ENCODE measurements at places on chromosomes 7 and 10.
A peak's percentile ranks its signal among the peaks of the same experiment; 100 is the strongest.

DNA sequence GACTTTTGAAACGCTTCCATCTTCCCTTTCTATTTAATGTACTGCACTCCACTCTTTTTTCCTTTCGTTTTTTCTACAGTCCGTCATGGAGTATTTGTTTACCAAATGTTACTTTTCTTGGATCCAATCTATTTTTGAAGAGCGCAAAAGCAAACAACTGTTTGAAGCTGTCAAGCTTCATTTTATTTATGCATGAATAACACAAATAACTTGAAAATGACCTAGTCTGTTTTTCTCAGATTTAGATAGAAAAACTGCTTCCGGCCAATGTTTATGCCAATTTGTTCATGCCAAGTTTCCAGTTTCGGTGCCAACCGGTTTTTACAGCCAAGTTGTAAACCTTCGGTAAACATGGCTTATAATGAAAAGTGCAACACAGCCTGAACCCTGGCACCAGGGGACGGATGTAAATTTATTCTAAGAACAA, 150.9 kb upstream of the KLF6 start:
- DNase-seq, result no peak

- DNase-seq, result no peak
Measured at GRCh38 chr10:11849911-11850310, 26.8 kb downstream of the PROSER2 start.

- no peak for DNase-seq
Measured at GRCh38 chr7:1969459-1970284, 263.1 kb downstream of the MAD1L1 start.

- no peak for DNase-seq
Measured at GRCh38 chr7:30897770-30898169, 13.9 kb upstream of the AQP1 start.

GRCh38 chr7:105623378-105623777, 42.1 kb upstream of the EFCAB10 start:
- no peak for DNase-seq

GRCh38 chr7:99653754-99654153, 26.0 kb downstream of the CYP3A5 start:
- no peak for DNase-seq

DNA sequence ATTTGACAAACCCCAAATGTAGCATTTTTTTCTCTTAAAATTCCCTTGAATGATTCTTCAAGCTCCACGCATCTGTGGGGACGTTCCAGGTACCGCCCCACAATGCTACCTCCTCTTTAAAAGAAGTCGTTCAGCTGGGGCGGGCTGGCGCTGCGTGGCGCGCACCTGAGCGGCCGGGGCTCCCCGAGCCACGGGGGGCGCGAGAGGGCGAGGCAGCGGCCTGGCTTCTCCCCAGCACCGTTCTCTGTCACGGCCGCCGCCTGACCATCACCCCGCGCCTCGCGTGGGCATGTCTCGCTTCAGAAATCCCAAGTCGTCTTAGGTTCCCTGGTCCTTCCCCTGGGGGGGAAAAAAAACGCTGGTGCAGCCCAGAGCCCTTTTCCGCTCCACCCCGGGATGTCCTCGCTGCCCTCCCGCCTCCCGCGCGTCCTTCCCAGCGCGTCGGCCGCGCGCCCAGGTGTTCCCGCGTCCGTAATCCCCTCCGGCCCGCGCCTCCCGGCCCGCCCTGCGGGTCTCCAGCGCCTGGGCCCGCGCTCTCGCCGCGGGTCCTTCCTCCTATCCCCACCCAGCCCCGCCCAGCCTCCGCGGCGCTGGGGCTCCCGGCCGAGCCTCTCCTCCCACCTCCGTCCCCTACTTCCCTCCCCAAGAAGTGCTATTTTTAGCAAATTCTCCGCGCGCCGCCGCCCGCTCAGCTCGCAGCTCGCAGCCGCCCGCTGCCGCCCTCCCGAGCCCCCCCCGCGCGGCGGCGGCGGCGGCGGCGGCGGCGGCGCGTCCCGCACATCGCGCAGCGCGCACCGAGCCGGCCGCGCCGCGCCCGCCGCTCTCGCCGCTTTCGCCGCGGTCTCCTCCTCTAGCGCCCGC, 58.7 kb upstream of the PRPS1L1 start:
- peak; percentile 9 for DNase-seq

DNA sequence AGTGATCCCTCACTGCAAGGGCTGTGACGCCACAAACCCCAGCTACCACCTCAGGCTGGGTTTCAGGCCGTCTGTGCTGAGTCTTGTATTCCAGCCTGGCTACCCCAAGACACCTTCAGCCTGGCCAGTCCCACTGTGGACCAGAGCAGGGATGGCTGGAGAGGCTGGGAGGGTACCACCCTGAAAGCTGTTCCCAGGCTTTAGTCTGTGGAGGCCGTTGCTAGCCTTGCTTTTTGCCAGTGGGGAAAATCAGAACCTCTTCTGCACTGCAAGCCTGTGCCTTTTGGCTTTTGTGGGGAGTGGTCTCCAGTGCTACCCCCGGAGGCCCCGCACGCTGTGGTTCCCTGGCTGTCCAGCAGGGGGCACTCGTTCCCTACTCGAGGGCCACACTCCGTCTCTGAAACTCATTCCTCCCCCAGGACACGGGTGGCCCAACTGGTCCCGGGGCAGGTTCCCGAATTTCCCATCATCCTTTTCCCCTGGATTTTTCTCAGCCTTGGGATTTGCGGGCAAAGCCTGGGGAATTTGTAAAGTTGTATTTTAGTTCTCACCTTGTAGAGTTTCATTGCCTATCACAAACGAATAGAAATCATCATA, 128.4 kb upstream of the BTBD16 start:
- DNase-seq, result no peak

DNA sequence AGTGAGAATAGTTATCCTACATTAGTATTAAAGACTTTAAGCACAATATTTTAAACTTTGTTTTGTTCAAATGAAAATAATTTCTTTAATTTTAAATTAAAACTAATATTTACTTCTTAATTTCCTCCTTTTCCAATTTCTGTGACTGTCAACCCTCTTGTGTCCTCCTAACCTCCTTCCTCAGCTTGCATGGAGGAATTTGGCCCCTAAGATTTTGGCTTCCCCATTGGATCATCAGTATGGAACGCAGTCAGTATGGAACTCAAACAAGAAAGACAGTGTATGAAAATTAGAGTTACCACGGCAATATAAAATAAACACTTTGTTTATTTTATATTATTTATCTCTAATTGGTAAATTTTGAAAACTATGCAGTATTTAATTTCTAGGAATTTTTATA, 91.2 kb downstream of the CYP51A1 start:
- DNase-seq, result no peak

DNA sequence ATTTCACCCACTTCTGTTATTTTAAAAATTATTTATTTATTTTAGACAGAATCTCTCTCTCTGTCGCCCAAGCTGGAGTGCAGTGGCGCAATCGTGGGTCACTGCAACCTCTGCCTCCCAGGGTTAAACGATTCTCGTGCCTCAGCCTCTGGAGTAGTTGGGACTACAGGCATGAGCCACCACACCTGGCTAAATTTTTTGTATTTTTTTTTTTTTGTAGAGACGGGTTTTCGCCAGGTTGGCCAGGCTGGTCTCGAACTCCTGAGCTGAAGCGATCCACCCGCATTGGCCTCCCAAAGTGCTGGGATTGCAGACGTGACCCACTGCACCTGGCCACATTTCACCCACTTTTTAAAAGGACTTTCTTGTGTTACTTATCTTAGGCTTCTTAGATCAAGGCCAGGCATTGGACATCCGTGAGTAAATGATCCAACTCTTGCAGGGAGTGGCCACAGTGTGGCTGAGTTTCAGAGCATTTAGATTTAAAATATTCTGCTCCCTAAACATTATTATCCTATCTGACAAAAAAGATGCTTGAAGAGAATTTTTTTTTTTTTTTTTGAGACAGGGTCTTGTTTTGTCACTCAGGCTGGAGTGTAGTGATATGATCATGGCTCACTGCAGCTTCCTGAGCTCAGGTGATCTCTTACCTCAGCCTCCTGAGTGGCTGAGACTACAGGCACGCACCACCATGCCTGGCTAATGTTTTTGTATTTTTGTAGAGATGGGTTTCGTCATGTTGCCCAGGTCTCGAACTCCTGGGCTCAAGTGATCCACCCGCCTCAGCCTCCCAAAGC, 14.4 kb downstream of the SNX10 start:
- no peak for DNase-seq

- DNase-seq, result no peak
Measured at GRCh38 chr7:16669581-16669980, 23.6 kb downstream of the BZW2 start.

GRCh38 chr10:30697806-30698205, 68.3 kb upstream of the LYZL2 start:
- DNase-seq, result no peak

DNA sequence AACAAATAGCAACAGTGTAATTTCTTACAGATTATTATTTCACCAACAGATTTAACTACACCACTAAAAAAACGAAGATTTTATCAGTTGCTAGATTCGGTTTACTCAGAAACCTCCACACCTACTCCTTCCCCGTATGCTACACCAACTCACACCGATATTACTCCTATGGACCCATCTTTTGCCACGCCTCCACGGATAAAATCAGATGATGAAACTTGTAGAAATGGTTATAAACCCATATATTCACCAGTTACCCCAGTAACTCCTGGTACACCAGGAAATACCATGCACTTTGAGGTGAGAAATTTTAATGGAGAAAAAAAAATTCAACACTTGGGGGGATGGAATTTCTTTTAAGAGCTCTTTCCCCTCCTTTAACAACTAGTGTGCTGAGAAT, 92.5 kb downstream of the KMT2E start:
- DNase-seq, result no peak

DNA sequence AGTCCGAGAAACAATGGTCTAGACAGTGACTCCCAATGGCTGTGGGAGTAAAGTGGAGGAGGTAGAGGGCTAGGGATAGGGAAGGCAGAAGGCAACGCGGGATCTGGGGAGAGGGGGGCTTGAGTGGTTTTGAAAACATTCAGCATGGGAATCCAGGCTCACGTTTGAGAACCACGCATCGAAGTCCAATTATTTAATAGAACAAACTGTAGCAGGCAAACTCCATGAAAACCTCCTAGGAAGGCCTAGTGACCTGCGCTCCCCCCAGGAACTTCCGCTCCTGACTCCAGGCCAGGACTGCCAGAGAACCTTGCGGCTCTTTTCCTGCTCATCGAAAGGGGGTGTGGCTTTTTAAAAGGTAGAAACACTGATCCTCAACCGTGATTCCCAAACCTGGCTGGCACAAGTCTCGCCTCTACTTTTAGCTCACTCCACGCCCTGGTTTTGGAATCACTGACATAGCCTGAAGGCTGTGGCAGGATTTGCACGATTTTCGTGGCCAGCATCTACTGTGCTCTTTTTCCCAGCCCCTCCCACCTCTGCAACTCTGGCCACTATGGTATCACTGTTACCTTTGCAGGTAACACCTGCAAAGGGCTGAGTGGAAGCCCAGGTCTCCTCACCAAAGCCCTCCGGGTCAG, 43.4 kb downstream of the MYOF start:
- DNase-seq, result no peak

- DNase-seq, result no peak
Measured at GRCh38 chr7:17158261-17158660, 140.2 kb upstream of the AHR start.

GRCh38 chr7:135233570-135233969, at the start of gene STRA8:
Gene STRA8 (plus strand): TSS chr7:135233838. CDS start chr7:135240525, 6,687 bp downstream.
- DNase-seq, result no peak

DNA sequence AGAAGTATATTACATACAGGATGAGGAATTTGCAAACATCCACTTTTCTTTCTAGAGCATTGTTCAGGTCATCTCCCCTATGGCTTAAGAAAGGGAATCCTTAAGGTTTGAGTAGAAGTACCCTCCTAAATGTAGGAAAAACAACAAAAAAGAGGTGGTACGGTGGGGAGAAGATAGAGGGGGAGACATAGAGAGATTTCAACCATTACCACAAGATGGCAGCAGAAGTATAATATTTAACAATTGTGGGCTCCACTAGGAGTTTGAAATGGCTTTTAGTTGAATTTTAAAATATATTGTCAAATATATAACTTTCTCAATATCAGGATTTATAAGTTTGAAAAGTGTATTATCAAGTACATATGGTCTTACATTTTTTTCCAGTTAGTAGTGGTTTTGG, 72.7 kb upstream of the PRKG1 start:
- peak; percentile 7 for DNase-seq

DNA sequence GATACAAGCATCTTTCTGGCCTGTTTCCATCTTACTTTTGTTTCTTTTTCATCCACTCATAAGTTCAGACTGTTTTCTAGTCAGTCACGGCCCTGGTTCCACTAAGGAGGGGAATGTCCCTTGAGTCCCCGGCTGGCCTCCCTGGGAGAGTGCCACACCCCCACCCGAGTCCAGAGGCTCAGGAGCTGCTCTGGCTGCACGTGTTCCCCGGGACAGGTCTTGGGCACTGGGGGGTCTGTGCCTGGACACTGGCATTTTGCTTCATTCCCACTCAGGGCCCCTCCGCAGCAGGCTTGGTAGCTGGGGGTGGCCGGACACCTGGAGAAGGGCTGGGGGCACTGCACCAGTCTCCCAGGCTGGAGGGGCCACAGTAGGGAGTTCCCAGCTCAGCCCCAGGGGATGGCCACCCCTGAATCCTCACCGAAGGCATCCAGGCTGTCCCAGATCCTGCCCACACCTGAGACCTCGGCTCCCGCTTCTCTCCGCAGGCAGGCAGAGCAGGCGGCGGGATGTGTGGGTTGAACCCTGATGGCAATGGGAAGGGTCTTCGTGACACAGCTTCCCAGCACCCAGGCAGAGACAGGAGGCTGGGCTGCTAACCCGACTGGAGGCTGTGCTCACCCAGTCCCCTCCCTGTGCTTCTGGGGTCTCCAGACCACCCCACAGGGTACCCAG, 92.3 kb downstream of the BMS1 start:
- DNase-seq, result no peak

GRCh38 chr7:159118197-159118595, 26.5 kb downstream of the VIPR2 start:
- no peak for DNase-seq

- DNase-seq, result no peak
Measured at GRCh38 chr10:44180321-44181168, 204.4 kb downstream of the CXCL12 start.

GRCh38 chr10:124680675-124681074, 63.5 kb downstream of the FAM53B start:
- DNase-seq, result no peak

DNA sequence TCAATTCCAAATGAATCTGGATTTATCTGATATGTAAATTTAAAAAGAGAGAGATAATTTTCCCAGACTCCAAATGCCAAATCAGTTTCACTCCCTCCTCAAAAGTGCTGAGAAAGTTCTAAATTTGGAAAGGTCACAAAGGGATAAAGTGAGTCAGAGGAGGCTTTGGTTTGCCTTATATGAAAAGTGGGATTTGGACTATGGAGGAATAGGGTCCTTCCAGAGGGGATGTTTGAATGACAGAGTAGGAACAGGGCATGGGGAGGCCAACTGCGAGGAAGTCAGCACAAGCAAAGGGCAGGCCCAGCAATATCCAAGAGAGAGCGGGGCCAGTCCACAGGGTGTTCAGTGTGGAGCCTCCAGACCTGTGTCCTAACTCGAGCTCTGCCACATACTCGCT, 9.8 kb upstream of the FAS start:
- DNase-seq, result no peak

GRCh38 chr10:80187465-80188409, 17.6 kb downstream of the ANXA11 start:
- no peak for DNase-seq

GRCh38 chr7:116806046-116806944, 56.1 kb upstream of the CAPZA2 start:
- no peak for DNase-seq
